Stimulated activated CD8-positive, alpha-beta memory T cell treated with anti-CD3 and anti-CD28 coated beads, Interleukin-7, amount 100 ng/mL, for 4 hours (primary cell): ENCODE measurements at places on chromosomes 13 and 19.

- DNase-seq = no peak
Observed at GRCh38 chr19:4829001-4829712, 2.4 kb downstream of the TICAM1 start.

GRCh38 chr13:39787086-39787487 is 131.6 kb downstream of the COG6 start:
- DNase-seq = no peak

DNA sequence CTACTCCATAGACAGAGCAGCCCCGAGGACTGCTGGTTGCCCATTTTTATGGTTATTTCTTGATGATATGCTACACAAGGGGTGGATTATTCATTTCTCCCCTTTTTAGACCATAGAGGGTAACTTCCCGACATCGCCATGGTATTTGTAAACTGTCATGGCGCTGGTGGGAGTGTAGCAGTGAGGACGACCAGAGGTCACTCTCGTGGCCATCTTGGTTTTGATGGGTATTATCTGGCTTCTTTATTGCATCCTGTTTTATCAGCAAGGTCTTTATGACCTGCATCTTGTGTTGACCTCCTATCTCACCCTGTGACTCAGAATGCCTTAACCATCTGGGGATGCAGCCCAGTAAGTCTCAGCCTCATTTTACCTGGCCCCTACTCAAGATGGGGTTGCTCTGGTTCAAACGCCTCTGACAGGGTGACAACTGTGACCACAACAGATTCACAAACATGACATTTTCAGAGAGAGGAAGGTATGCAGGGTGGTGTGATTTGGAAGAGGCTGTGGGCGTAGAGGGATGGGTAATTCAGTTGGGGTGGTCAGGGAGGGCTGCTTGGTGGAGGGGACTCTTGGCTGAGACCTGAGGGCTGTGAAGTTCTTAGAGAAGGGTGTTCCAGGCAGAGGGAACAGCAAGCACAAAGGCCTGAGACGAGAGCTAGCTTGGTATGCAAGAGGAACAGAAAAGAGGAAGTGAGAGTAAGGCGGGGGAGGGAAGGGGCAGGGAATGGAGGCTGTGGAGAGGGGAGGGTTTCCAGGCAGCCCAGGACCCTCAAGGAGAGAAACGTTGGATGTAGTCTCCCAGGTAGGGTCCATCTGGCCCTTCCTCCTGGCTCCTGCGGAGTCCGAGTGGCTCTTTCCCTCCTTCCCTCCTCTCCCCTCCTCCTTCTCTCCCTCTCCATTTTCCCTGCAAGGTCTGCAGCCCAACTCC is 23.5 kb downstream of the FAM187B start:
- DNase-seq = no peak

DNA sequence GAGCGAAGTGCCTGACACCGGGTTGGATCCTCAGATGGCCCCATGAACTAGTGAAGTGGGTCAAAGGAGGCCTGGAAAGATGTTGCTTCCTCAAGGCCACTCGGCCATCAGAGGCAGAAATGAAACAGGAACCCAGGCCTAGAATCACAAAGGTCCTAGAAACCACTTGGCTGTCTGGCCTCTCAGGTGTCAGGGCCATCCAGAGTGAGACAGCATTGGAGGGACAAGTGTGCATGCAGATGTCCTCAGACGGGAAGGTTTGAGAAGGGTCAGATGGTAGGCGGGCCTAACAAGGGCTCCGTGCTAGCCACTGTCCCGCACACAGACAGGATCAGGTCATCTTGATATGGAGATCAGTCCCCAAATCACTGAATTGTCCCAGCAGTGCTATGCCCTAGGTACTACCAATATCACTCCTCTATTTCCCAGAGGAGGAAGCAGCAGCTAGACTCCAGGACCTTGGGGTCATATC is 14.3 kb downstream of the CCDC97 start:
- DNase-seq = no peak

DNA sequence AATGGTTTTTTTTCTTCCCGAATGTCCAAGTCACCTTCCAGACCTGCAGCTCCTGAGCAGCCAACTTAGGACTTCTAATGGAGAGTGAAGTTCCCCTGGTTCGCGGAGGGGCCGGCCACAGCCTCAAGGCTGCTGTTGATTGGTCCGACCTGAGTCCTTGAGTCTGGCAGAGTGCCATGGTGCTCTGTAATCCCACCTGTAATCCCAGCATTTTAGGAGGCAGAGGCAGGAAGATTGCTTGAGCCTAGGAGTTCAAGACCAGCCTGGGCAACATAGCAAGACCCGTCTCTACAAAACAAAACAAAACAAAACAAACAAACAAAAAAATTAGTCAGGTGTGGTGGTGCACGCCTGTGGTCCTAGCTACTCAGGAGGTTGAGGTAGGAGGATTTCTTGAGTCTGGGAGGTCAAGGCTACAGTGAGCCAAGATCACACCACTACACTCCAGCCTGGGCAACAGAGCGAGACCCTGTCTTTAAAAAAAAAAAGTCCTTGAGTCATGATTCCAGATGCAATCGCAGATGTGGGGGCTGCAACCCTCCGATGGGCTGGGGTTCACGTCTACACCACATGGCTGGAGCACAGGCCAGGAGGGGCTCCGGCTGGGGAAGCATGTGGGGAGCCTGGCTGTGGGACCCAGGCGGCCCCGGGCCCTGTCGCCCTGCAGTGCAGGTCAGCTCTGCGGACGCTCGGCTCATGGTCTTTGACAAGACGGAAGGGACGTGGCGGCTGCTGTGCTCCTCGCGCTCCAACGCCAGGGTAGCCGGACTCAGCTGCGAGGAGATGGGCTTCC is 17.7 kb downstream of the HPN start:
- no peak for DNase-seq

DNA sequence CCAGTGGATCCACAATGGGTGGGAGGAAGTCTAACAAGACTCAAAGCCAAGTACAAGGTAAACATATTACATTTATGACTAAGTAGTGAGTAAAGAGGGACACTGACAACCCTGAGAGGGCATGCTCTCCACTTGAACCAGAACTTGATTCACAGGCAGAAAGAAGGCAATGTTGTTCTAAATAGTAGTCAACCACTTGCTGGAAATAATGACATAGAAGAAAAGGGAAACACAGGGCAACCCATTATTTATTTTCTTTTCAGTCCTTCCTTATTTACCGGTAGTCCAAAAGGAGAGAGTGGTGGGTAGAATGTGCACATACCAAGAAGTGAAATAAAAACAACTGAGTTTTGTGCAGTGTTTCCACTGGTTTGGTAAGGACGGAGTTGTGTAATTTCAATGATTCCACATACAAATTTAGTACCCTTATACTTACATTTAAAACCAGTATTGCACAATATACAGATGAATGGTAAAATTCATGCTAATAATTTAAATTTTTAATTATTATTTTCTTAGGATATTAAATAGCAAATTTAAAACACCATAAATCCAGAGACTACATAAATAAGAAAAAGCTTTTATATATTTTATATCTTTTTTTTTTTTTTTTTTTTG is 65.9 kb downstream of the ENOX1 start:
- no peak for DNase-seq

DNA sequence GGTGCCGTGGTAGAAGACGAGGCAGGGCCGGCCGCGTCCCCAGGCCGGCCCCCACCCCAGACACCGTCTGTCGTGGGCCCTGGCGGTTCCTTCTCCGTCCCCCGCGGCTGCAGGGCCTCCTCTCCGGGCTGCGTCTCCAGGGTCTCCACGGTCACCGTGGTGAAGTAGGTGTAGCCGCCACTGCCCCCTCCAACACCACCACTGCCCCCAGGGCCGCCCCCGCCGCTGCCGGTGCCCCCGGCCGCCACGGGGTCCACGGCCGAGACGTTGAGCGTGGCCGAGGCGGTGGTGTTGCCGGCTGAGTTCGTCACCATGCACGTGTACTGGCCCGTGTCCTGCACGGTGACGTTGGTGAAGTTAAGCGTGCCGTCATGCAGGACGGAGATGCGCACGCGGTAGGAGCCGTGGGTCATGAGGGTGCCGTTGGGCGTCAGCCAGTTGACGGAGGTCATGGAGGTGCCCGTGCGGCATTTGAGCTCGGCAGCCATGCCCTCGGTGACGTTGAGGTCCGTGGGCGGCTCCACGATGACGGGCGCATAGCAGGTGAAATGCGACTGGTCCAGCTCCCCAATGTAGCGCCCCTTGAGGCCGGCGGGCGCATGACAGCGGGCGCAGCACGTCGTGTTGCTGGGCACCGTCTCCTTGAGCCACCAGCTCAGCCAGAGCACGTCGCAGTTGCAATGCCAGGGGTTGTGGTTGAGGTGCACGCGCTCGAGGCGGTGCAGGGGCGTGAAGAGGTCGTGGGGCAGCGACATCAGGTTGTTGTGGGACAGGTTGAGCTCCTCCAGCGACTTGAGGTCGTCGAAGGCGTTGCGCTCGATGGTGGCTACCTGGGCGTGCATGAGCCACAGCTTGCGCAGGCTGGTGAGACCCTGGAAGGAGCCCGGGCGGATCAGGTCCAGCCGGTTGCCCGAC is 4.6 kb upstream of the ASPDH start:
- DNase-seq = no peak

DNA sequence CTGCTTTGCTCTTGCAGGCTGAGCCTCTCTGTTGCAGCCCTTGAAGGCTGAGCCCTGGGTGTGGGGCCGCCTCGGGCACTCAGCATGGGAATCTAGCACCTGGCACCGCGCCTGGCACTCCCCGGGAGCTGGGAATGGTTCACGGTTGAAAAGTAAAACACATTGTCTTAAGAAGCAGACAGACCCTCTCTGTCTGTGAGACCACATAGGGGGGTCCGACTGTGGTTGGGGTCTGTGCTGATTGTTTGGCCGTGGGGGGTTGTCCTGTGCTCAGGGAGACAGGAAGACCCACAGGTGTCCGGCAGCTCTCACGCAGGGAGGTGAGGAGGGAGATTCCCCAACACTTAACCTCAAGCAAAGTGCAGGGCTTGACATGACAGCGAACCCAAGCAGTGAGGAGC is 64.8 kb downstream of the SOX1 start:
- no peak for DNase-seq

- DNase-seq = no peak
Observed at GRCh38 chr13:51856998-51857397, 4.8 kb upstream of the CCDC70 start.

GRCh38 chr19:17520865-17521264 is 9.4 kb downstream of the PGLS start:
- DNase-seq = no peak

- DNase-seq = no peak
Observed at GRCh38 chr13:108034909-108035410, 180.4 kb downstream of the LIG4 start.

DNA sequence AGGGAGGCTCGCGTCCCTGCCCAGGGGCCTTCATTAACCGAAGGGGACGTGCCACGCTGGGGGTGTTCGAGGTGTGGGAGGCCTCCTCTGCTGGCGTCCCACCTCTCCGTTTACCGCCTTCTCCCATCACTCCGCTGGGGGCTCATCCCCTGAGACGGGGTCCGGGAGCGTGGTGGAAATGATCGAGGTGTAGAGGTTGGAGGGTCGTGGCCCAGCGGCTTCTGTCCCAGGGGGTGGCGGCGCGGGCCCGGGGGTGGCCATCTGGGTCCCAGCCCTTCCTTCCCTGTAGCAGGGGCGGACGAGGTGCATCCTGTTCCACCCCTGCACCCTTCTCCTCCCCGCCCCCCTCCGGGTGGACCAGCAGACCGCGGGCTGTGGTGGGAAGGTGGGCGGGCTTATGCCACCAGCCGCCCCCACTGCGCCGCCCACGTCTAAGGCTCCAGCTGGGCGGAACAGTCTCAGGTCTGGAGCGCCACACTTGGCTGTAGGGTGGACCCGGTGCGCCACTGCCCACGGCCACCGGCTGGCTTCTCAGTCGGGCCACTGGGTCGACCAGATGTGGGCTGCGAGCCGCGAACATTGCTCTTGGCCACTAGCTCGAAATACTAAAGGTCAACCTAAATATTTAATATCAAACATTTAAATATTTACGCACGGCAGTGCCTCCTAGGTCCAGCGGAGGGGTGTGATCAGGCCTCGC is 69.5 kb downstream of the ZNF723 start:
- no peak for DNase-seq

DNA sequence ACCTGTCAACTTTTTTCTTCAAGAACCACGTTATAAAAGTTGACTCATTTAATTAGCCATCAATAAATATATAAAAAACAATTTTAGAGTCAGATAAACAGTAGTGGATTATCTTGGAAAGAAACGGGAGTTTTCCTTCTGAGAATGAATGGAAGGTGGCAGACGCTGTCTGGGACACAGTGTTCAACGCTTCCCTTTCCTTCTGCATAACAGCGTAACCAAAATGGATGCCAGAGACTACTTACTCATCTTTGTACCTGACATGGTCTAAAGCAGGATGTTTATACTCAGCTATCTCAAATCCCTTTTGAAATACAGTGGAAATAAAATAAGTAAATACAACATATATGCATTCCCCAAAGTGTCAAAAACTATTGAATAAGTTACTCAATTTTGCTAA is 195.2 kb downstream of the LHFPL6 start:
- DNase-seq = no peak

DNA sequence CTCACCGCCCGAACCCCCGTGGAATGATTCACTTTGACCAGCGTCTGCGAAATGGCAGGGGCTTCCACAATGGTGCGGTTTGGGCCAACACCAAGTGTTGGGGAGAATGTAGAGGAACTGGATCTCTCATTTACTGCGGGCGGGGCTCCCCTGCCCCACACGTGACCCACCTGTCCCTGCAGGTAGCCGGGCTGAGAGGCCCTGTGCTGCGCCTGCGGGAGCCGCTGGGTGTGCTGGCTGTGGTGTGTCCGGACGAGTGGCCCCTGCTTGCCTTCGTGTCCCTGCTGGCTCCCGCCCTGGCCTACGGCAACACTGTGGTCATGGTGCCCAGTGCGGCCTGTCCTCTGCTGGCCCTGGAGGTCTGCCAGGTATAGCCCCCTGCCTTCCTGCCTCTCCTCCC is 5.8 kb upstream of the FLT3LG start:
- no peak for DNase-seq

GRCh38 chr13:48405875-48406274 is 7.0 kb downstream of the LPAR6 start:
- no peak for DNase-seq

DNA sequence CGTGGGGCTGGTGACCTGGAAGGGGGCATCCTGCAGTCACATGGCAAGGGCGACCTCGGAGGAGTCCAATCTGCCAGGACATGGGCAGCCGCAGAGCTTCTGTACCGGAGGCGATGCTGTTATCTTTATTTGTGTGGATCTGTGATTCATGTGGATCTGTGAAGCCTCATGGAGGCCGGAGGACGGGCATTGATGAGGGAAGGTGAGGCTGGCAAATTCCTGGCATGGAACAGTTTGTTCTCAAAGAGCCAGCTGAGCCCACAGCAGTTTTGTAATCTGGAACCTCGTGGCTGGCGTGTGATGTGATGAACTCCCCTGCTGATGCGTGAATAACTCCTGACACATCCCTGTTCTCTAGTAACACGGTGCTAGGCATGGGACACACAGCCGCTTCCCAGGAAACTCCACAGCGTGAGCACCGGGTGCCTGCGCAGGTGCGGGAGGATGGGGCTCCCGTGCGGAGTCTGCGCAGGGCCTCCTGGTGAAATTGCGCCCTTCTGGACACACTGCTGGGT is 40.4 kb downstream of the ATP11A start:
- no peak for DNase-seq

- DNase-seq = no peak
Observed at GRCh38 chr13:46031581-46032263, 20.8 kb downstream of the ZC3H13 start.

- DNase-seq = no peak
Observed at GRCh38 chr19:53136432-53136831, 3.7 kb upstream of the ZNF415 start.
